Activated CD8-positive, alpha-beta memory T cell treated with anti-CD3 and anti-CD28 coated beads for 24 hours (primary cell): ENCODE measurements at places on chromosomes 6 and 20.

GRCh38 chr6:136677822-136678221 lies 114.5 kb downstream of the MAP3K5 start:
- no peak for DNase-seq

GRCh38 chr6:142291512-142291911 lies 10.3 kb upstream of the ADGRG6 start:
- DNase-seq: no peak

- no peak for DNase-seq
These were observed 70.6 kb upstream of the SOX4 start for GRCh38 chr6:21522797-21523456.

DNA sequence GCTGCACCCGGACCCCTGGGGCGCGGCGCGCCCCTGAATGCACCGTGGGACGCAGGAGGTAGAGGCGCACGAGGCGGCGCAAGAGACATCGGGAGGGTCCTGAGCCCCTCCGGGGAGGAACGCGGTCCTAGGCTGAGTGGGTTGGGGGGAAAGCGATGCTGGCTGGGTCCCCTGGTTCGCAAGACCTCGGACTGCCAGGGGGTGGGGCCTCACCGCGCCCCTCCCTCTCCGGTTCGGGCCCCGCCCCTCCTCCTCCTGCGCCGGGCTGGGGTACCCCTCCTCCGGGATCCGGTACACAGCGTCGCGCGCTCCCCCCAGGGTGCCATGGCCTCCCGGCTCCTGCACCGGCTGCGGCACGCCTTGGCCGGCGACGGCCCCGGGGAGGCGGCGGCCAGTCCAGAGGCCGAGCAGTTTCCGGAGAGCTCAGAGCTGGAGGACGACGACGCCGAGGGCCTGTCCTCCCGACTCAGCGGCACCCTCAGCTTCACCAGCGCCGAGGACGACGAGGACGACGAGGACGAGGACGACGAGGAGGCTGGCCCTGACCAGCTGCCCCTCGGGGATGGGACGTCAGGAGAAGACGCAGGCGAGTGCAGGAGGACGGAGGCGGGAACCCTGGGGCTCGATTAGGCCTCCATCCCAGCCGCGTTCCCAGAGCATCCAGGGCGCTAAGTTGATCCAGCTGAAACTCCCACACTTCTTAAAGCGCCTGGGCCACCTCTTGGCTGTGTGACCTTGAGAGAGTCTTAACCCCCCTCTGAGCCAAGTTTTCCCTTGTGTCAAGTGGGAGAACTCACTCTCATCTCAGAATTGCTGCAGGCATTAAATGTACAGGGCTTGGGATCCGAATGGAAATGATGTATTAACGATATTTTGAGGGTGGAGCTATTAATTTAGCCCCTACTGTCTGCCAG lies 541 bp downstream of the SNX21 start:
- peak; percentile 77 for DNase-seq

- no peak for DNase-seq
These were observed 6.0 kb downstream of the TCF21 start for GRCh38 chr6:133894795-133895358.

DNA sequence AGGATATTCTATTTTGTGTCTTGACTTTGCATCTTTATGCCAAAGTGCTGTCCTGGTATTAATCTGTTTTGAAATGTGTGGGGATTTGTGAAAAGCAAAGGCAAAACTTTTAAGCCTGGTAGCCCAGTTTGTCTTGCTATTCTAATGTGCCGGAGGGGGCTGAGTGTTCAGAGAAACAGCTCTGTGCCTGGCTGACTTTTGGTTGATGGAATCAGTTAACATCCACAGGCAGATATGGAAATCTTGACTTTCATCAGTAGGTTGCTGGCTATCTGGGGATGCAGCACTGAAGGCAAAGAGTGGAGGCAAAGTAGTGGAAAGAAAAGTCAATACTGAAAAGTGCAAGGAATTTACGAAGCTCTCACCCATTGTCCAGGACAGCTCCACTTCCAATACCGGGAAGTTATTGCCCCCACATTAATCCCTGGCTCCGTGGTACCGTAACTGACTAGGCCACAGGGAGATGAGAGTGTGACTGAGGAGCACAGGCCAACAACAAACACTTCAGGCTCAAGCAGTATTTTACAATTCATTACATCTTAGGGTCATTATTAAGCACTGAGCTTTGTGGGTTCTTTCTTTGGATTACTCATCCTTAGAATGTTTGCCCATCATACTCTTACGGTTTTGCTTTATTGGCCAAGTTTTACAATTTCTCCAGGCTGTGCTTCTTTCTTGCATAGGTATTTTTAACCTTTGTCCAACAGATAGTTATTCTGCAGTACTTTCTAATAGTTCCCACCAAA lies 164.6 kb downstream of the MTFR2 start:
- no peak for DNase-seq

- no peak for DNase-seq
These were observed 46.2 kb upstream of the EEF1A1 start for GRCh38 chr6:73566954-73567591.

DNA sequence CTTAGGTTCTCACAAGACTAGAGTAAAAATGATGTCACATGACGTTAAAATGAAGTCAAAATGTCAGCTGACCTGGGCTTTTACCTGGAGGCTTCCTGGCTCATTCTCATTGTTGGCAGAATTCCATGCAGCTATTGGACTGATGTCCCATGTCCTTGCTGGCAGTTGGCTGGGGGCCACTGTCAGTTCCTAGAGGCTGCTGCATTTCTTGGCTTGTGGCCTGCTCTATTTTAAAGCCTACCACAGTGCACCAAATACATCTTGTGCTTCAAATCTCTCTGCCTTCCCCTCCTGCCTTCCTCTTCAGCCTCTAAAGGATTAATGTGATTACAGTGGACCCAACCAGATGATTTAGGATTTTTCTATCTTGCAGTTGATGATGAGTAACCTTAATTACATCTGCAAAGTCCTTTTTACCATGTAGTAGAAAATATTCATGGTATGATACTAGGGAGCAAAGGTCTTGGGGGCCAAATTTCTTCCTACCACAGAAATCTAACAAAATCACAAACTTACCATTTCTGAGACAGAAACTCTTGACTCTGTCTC lies 81.9 kb downstream of the FIG4 start:
- no peak for DNase-seq

DNA sequence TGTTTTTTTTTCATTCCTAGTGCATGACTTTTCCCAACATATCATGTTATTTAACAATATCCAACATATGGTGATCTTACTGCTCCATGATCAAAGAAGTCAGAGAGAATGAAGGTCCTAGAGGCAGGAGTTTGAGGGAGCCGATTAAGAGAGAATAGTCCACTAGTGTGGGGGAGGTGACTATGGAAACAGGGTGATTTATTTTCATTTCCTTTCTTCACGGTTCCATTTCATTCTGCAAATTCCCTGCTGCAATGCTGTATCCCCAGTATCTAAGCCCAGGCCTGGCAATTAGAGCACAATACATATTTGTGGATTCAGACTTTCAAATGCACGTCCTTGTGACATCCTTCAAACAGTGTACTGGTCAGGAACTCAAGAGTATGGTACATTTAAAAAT lies 91.4 kb downstream of the CD83 start:
- no peak for DNase-seq

DNA sequence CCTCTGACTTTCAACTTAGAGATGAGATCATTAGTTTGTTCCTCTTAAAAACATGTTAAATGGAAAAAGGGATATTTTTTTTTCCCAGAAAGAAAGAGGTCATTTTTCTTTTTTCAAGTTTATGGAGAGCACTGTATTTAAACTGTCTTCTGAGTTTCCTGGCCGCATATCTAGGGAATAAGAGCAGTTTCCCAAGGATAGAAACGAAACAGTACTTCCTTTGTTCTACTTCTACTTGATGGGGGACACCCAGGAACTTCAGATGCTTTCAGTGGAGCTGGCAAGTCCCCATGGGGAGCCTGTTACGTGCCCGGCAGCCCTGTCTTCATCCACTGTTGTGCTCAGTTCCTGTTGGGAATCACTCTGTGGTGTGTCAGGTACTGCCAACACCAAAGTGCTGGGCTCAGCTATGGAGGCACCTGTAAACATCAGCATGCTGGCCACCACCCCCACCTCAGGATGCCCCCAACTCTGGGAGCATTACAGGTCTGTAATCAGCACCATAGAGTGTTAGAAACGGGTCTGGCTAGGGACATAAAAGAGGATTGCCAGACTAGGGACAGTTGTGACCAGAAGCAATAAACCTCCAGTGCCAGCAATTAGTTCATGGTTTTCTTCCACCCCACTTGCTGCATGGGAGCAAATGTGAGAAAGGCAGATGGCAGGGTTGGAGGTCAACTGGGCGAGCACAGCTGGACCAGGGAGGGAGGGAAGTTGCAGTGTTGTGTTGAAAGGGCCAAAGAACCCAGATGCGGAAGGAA lies 221.7 kb upstream of the ECI2 start:
- no peak for DNase-seq

DNA sequence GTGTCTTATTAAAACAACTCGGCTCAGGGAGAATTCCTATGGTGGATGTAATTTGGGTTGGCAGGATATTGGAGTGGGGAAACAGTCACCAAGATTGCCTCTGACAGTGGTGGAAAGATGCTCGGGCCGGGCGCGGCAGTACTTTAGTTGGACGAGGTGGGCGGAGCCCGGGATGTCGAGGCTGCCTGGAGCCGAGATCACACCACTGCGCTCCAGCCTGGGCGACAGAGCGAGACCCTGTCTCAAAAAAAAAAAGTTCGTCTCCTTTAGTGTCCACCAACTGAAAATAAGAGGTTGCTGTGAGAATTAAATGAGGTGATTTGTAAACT lies 621 bp downstream of the NOL7 start:
- peak; percentile 76 for DNase-seq

DNA sequence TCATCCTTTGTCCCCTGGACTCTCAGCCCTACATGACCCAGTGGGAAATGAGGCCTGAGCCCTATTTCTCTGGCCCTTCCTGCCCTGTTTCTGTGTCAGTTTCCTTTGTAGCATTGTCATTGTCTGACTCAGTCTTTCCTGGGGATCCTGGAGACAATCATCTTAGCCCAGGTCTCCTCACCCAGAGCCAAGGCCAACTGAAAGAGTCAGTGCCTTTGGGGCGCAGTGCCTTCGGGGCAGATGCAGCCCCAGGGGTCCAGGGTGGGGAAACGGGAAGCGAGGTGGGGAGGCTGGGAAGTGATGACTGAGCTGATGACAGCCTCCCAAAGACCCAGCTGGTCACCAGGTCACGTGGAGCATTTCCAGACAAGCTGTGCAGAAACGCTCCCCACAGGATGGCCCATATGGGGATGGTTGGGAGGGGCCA lies 93.3 kb upstream of the SULF2 start:
- DNase-seq: no peak

DNA sequence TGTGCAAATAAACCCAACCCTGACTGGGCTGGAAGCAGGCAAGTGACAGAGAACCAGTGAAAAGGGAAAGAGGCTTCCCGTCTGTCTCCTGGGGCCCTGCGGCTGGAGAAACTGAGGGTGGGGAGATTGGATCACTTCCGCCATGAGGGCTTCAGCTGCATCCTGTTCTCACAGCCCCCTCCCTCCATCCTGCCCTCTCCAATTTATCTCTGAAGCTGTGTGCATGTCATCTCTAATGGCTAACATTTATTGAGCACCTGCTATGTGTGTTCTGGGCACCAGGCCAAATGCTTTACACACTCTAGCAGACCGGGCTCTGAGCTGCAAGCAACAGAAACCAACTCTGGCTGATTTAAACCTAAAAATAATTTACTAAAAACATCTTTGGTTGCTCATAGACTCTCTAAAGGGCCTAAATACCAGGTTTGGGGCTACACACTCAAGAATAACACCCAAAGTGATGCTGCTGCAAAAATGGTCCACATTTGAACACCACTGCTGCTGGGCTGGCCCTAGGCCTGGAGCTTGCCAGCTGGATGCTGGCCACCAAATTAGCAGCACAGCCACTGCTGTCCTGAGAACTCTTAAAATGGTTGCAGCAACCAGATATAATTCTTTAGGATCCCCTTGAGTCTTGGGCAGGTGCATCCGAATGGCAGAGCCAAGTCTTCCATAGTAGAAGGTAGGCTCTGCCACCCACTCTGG lies 123.6 kb upstream of the LRFN2 start:
- DNase-seq: no peak

GRCh38 chr6:121816361-121816760 lies 380.9 kb downstream of the GJA1 start:
- DNase-seq: no peak

- DNase-seq: no peak
These were observed 120.7 kb downstream of the MTFR2 start for GRCh38 chr6:136129365-136129764.

DNA sequence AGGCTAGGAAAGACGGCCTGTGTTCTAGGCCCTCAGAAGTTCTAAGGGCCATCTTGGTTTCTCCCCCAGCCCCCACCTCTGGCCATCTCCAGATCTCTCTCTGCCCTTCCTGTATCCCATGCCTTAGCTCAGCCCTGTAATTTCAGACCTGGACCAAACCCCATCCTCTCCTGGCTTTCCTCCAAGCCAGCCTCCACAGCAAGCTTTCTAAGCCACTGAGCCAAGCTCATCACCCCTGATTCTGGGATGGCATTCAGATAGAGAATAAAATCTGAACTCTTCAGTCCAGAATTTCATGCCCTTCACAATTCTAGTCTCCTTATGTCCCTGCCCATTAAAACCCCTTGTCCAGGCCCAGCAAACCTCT lies 18.9 kb upstream of the CCM2L start:
- no peak for DNase-seq

GRCh38 chr20:24729896-24730605 lies 219.0 kb upstream of the CST7 start:
- peak; percentile 32 for DNase-seq

DNA sequence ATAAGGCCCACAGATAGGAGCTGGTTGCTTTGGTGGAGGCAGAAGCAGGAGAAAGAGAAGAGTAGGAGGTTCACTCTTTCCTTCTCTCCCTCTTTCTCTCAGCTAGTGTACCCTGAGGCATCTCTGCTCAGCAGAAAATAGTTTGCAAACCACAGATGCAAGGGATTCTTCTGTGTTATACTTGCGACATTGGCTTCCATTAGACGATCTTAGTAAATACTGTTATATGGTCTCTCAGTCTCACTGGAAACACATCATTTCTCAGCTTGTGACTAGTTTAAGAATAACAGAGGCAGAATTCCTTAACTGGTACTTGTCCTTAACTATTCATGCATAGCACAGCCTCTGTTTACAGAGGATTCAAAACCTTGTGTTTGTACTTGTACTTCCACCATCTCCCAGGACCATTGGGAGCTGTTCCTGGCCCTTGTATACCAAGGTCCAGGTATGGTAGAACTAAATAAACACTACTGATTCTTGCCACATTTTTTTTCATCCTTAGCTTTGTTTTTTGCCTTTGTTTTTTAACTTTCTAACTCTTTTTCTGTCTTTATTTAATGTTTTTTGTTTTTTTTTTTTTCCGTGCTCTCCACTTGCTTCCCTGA lies 218.2 kb downstream of the OTOR start:
- DNase-seq: no peak
